ENCODE measurements at places on chromosomes 12 and 14.
A peak's percentile ranks its signal among the peaks of the same experiment; 100 is the strongest.

- H3K4me1 ChIP-seq: no peaks in the 10 kb centered on the region
- H3K36me3 ChIP-seq: no peaks in the 10 kb centered on the region
- DNase-seq: peak; percentile 45
- peak overlapping the region; percentile 79 for H3K27ac ChIP-seq
- H3K27me3 ChIP-seq: no peaks in the 10 kb centered on the region
- H3K4me3 ChIP-seq: peak overlapping the region; percentile 89
Observed at GRCh38 chr12:58919231-58920101, 838 bp downstream of the LRIG3 start.

DNA sequence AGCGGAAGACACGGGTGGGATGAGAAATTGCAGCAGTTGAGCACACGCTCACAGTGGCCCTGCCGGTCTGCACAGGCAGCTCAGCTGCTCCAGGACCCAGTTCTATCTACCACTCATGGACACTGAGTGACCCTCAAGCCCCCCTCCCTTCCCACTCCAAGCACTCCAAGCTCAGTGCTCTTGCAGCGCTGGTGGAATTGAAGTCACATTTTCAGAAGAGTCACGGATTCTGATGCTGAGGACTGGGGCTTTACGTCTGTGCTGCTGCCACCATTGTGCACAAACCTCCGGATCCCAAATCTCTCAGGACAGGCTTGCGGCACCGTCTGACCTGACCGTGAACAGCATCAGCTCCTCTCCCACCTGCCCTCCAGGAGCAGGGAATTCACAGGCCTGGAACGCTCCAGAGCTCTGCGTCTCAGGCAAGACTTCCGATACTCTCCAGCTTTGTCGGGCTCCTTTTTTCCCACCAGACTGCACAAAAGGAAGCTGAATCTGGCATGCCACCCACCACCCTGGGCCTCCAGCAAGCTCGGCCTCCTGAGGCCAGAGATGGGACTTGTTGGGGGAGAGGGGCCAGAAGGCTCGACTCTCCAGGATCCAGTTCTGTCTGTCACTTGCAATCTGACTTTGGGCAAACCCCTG lies 213.1 kb upstream of the RTL1 start:
- no peaks in the 10 kb centered on the region for H3K4me1 ChIP-seq
- no peak overlapping the region for H3K27ac ChIP-seq
- no peaks in the 10 kb centered on the region for H3K36me3 ChIP-seq
- H3K27me3 ChIP-seq: peaks cover 19% of the 10 kb centered on the region
- no peak for DNase-seq

GRCh38 chr12:19847294-19848059 lies 408.2 kb downstream of the AEBP2 start:
- 0 out of 2 replicates have a peak, but pooled peaks cover 6% of the 10 kb centered on the region for H3K4me1 ChIP-seq
- peak overlapping the region; percentile 12 for H3K27ac ChIP-seq

DNA sequence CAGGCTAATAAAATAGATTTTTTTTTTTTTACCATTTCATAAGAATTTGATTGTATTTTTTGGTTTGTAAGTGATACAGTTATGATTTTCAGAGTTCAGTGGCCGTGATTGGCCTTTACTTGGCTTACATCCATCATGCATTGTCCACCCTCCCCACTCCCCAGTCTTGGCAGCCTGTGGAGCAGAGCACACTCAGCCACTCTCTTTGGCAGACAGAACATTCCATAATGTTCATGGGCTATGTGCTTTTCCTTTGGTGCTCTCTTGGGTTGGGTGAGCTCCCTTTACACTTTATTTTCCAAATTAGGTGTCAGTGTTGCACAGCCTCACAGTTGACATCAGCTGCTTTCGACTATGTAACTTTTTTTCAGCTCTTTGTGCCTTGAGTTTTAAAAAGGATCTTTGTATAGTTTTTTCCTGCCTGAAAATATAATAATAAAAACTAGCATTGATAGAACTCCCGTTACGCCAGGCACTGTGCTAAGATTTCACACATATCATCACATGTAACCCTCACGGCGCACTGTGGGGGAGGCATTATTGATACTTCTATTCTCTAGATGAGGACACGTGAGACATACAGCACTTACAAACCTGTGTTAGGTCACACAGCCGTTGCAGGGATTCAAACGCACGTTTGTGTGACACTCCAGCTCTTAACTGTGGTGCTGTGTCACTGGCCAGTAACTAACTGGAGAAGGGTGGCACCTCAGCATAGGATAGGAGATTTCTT lies 21.5 kb downstream of the SUDS3 start:
- H3K27me3 ChIP-seq: no peaks in the 10 kb centered on the region
- H3K4me1 ChIP-seq: no peaks in the 10 kb centered on the region
- H3K36me3 ChIP-seq: no peaks in the 10 kb centered on the region
- no peak overlapping the region for H3K4me3 ChIP-seq
- no peak overlapping the region for H3K27ac ChIP-seq
- DNase-seq: no peak

GRCh38 chr12:77089686-77090220 lies 24.4 kb upstream of the E2F7 start:
- no peak overlapping the region for H3K27ac ChIP-seq
- H3K4me3 ChIP-seq: no peak overlapping the region
- no peak for DNase-seq
- H3K4me1 ChIP-seq: peaks cover 5% of the 10 kb centered on the region
- H3K27me3 ChIP-seq: no peaks in the 10 kb centered on the region
- no peaks in the 10 kb centered on the region for H3K36me3 ChIP-seq

DNA sequence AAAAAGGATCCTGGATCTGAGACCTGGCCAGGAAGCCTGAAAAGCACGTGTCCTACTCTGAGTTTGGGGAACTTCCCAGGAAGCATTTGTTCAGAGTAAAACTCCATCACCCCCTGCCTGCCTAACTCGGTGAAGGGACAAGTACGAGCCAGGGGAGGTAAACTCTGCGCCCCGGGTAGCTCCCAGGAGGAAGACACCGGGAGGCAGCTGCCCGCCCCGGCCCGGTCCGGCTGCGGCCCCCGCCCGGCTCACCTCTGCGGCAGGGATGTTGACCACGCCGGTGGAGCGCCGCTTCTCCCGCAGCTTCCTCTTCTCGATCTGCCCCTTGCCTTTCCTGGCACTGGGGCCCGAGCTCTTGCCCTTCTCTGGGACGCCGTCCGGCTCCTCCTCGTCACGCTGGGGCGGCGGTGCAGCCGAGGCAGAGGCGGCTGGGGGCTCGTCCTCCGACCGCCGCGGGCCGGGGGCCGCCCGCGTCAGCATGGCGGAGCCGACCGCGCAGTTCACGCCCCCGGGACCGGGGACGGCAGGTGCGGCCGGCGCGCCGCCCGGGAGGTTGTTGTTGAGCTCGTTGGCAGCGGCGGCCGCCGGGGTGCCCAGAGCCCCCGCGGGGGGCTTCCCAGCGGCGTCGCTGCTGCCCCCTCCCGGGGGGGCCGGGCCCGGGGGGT lies 1.2 kb downstream of the PAWR start:
- no peaks in the 10 kb centered on the region for H3K27me3 ChIP-seq
- H3K27ac ChIP-seq: peak overlapping the region; percentile 58
- H3K4me3 ChIP-seq: peak overlapping the region; percentile 94
- H3K36me3 ChIP-seq: no peaks in the 10 kb centered on the region

- no peaks in the 10 kb centered on the region for H3K4me1 ChIP-seq
- H3K27me3 ChIP-seq: no peaks in the 10 kb centered on the region
- H3K4me3 ChIP-seq: no peak overlapping the region
- 0 out of 2 replicates have a peak, but pooled peaks cover 4% of the 10 kb centered on the region for H3K36me3 ChIP-seq
- no peak for DNase-seq
- no peak overlapping the region for H3K27ac ChIP-seq
Observed at GRCh38 chr12:31310488-31310887, 15.5 kb downstream of the SINHCAF start.

GRCh38 chr12:110581931-110582275 lies 1.2 kb downstream of the PPTC7 start:
- H3K36me3 ChIP-seq: no peaks in the 10 kb centered on the region
- no peak for DNase-seq
- 0 out of 2 replicates have a peak, but pooled peaks cover 8% of the 10 kb centered on the region for H3K4me1 ChIP-seq
- H3K27ac ChIP-seq: peak overlapping the region; percentile 57
- no peaks in the 10 kb centered on the region for H3K27me3 ChIP-seq

GRCh38 chr12:25824734-25825133 lies 133.7 kb upstream of the RASSF8 start:
- no peaks in the 10 kb centered on the region for H3K27me3 ChIP-seq
- H3K36me3 ChIP-seq: no peaks in the 10 kb centered on the region
- H3K4me3 ChIP-seq: no peak overlapping the region
- no peak for DNase-seq

DNA sequence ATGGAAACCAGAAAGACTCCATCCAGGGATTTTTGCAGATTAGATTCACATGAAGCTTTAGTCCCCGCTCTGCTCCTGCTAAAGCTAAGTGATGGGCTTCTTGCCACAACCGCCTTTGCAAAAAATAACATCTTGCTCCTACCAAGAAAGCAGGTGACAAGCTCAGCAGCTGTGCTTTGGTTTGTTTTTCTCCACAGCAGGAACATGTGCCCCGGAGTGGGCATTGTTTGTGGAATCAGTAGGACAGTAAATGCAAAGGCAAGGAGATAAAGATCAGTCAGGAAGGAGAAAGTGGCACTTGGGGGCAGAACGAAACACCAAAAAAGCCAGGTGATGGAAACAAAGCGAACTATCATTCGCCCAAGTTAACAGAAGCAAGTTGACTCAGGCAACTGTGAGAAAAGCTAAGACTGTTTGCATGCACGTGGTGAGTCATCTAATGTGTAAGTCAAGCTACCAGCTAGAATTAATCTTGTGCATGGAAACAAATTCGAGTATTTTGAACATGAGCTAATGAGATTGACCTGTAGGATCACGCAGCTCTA lies 165.5 kb upstream of the PLXNC1 start:
- no peak overlapping the region for H3K27ac ChIP-seq
- DNase-seq: no peak
- H3K27me3 ChIP-seq: no peaks in the 10 kb centered on the region
- H3K4me1 ChIP-seq: no peaks in the 10 kb centered on the region

- no peak overlapping the region for H3K4me3 ChIP-seq
- H3K4me1 ChIP-seq: 0 out of 2 replicates have a peak, but pooled peaks cover 5% of the 10 kb centered on the region
- H3K27ac ChIP-seq: no peak overlapping the region
- H3K36me3 ChIP-seq: no peaks in the 10 kb centered on the region
- peaks cover 99% of the 10 kb centered on the region for H3K27me3 ChIP-seq
- no peak for DNase-seq
Observed at GRCh38 chr12:53956251-53956887, 1.7 kb downstream of the HOXC12 start.

- H3K4me1 ChIP-seq: peaks cover 14% of the 10 kb centered on the region
- H3K36me3 ChIP-seq: no peaks in the 10 kb centered on the region
- H3K4me3 ChIP-seq: no peak overlapping the region
- H3K27ac ChIP-seq: peak overlapping the region; percentile 94
Observed at GRCh38 chr12:123120452-123121166, 30.3 kb downstream of the PITPNM2 start.

- peak; percentile 35 for DNase-seq
- no peak overlapping the region for H3K4me3 ChIP-seq
- H3K36me3 ChIP-seq: no peaks in the 10 kb centered on the region
- H3K27me3 ChIP-seq: no peaks in the 10 kb centered on the region
- H3K27ac ChIP-seq: no peak overlapping the region
Observed at GRCh38 chr14:71430678-71431376, 501.4 kb upstream of the RGS6 start.

GRCh38 chr14:71647086-71647784 lies 285.0 kb upstream of the RGS6 start:
- H3K4me3 ChIP-seq: no peak overlapping the region
- no peaks in the 10 kb centered on the region for H3K4me1 ChIP-seq
- H3K27me3 ChIP-seq: no peaks in the 10 kb centered on the region
- H3K36me3 ChIP-seq: no peaks in the 10 kb centered on the region
- DNase-seq: no peak

- no peak overlapping the region for H3K27ac ChIP-seq
- no peaks in the 10 kb centered on the region for H3K36me3 ChIP-seq
- DNase-seq: no peak
Observed at GRCh38 chr12:101855976-101856375, 21.4 kb upstream of the DRAM1 start.

- H3K4me3 ChIP-seq: no peak overlapping the region
- H3K36me3 ChIP-seq: no peaks in the 10 kb centered on the region
- DNase-seq: peak; percentile 53
- H3K27ac ChIP-seq: no peak overlapping the region
- H3K4me1 ChIP-seq: no peaks in the 10 kb centered on the region
Observed at GRCh38 chr12:84842406-84843013, 70.1 kb downstream of the SLC6A15 start.

DNA sequence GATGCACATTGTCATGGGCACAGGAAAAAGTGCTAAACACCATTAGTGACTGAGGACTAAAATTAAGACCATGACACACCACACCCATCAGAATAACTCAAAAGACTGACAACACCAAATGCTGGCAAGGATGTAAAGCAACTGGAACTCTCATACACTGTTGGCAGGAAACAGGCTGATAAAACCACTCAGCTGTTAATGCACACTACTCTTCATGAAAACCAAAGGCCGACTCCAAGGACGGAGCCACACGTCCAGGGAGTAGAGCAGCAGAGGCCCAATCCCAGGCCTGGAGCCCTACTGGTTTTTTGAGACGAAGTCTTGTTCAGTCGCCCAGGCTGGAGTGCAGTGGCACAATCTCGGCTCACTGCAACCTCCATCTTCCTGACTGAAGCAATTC lies 6.4 kb downstream of the RAD52 start:
- H3K4me1 ChIP-seq: no peaks in the 10 kb centered on the region
- no peak overlapping the region for H3K4me3 ChIP-seq
- no peaks in the 10 kb centered on the region for H3K27me3 ChIP-seq
- H3K27ac ChIP-seq: no peak overlapping the region
- no peaks in the 10 kb centered on the region for H3K36me3 ChIP-seq
- DNase-seq: no peak

- no peak overlapping the region for H3K27ac ChIP-seq
- H3K27me3 ChIP-seq: no peaks in the 10 kb centered on the region
- no peak for DNase-seq
Observed at GRCh38 chr12:1978078-1978862, 26.0 kb downstream of the DCP1B start.

DNA sequence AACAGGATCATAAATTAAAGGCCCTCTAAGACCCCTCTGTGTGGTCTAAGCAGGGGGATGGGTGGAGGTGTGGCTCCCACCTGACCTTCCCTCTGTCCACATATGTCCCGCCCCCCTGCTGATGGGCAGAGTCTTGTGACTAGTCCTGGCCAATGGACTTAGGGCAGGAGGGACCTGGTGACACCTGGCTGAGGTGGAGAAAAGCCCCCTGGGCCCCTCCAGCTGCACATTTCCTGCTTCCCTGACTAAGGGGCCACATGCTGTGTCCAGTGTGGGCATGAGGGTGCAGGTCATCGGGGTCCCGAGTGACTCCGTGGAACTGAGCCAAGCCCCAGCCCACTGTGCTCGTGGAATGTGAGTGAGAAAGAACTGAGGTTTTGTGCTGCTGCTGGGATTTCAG lies 254.7 kb downstream of the ADGRD1 start:
- H3K27me3 ChIP-seq: no peaks in the 10 kb centered on the region
- no peak overlapping the region for H3K27ac ChIP-seq
- H3K36me3 ChIP-seq: no peaks in the 10 kb centered on the region
